ENCODE measurements at places on chromosomes 6 and 20.

DNA sequence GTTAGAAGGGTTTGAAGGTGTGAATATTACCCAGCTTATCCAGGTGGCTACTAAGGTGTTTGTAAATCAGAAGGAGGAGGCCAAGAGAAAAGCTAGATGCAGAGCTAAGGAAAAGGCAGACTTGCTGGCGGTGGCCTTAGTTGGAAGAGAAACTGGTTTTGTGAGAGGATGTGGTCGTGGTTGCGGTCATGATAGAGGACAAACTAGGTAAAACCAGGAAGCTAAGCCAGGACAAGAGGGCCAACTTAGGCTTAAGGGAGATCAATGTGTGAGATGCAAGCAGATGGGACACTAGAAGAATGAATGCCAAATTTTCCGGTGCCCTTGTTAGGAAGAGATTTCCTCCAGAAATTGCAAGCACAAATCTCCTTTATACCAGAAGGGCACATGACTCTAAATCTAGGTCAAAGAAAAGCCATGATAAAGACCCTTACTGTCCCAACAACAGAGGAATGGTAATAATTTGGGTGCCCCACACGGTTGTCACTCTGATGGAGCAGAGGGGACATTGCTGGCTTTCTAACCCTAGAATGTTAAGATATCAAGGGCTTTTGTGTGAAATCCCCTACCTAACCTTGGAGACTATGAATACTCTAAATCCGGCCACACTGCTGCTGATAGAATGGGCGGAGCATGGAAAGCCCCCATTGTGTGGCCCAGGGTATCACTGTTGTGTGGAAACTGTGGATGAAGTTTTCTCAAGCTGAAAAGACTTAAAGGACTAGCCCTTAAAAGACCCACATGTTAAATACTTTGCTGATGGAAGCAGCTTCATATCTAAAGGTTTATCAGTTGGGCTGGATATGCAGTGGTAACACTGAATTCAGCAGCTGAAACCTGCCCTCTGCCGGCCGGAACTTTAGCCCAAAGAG, 7.8 kb downstream of the IL22RA2 start:
- no peak for DNase-seq

DNA sequence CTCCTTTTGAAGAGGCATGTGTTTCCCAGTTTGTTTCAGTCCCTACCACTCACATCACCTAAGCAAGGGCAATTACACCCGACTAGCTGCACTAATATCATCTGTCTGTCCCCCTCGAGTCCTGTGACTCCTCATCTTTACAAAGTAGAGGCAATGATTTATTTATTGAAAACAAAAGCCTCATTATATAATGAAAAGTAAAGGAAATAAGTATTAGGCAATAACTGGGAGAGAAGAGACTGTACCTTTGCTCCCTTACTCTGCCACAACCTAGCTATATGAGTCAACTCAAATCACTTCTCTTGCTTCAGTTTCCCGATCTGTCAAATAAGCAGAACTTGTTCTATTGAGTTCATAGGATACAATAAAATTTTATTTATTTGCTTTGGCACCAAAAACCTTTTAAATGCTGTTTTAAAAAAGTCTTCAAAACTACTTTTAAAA, 38.9 kb downstream of the CSNK2A1 start:
- no peak for DNase-seq

DNA sequence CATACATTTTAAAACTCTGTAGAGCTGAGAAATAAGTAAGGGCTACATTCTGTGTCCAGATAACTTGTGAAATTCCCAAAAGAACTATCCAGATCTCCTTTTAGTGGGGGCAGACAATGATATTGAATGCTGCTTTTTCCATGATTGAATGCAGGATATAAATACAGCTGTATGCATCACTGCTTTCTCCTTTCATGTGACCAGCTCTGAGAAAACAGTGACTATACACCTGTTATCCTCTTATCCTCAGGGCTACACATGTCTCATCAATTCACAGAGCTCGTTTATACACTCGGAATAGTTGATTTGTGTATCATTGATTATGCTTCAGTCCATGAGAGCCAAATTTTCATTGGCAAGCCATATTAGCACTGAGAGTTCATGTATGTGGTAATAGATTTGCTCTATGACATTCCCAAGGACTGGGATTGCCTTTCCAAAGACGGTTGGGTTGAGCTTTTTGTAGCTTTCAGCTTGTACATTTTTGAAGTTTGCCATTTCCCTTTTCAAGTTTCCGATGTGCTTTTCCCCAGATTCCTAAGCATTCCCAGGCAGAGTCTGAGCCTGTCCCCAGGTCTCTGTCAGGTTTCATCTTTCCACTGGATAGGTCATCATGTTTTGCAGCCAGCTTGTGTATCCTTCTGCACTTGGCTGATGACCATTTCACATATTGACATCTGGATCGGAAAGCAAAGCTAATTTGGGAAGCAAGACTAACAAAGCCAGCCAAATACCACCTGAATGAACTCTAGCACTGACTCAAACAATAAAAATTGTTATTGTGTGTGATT, 97.7 kb downstream of the RFX6 start:
- DNase-seq = no peak

DNA sequence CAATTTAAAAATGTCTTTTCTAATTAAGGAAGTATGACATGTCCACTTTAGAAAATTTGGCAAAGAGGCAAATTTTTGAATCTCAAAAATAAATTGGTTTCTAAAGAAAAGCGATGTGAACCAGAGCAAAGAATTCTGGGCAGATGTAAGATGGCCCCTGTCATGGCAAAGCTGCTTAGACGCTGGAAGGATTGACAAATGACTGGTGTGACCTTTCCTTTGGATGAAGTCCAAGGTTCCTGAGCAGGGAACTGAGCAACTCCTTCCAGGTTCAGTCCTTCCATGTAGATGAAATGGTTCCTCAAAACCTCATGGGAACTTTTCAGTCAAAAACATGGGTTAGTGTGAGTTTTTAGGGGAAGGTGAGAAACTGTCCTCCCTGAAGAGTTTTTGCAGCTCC, 25.1 kb downstream of the BRPF3 start:
- DNase-seq = no peak

- no peak for DNase-seq
Measured at GRCh38 chr6:129866256-129866655, 5.1 kb upstream of the TMEM244 start.

DNA sequence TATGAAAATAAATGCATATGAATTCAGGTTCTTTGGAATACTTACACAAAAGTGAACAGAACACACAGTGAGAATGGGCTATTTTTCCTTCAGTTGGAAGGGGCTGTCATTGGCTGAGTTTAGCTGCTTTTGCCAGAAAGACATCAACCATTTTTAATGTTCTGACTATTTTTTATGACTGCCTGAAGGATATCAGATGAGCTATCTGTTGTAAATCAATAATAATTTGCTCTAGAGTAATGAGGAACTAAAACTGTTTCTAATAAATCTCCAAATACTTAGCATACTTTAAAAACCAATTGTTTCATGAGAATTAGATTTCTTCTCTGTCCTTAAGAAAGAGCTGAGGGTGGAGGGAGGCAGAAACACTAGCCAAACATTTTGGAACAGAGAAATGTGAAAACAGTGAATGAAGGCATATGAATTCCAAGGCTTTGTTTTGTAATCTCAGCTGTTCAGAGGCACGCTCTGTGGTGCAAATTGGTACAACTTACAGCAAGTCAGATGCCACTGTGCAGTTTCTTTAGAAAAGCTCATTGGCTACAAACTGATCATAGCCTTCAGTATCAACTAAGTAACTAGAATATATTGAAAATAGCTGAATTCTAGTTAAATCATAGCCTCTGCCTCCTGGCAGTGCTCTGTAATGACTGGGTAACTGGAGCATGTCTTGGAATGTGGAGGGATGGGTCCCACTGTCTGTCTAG, 228.9 kb upstream of the JAG1 start:
- no peak for DNase-seq

GRCh38 chr6:168418711-168419121, 22.3 kb upstream of the SMOC2 start:
- no peak for DNase-seq

- no peak for DNase-seq
Measured at GRCh38 chr6:15489261-15489962, 173.4 kb downstream of the DTNBP1 start.

DNA sequence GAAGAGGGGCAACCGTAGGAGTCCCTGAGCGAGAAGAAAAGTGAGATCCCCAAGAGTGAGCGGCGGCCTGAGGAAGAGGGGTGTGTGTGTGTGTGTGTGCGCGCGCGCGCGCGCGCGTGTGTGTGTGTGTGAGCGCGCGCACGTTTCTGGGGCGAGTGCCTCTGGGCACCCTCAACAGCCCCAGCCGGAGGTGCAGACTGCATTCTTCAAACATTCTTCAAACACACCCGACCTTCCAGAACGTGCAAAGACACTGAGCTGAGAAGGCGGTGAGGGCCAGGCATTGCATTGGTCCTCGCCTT, 76.2 kb upstream of the FOXP4 start:
- no peak for DNase-seq

DNA sequence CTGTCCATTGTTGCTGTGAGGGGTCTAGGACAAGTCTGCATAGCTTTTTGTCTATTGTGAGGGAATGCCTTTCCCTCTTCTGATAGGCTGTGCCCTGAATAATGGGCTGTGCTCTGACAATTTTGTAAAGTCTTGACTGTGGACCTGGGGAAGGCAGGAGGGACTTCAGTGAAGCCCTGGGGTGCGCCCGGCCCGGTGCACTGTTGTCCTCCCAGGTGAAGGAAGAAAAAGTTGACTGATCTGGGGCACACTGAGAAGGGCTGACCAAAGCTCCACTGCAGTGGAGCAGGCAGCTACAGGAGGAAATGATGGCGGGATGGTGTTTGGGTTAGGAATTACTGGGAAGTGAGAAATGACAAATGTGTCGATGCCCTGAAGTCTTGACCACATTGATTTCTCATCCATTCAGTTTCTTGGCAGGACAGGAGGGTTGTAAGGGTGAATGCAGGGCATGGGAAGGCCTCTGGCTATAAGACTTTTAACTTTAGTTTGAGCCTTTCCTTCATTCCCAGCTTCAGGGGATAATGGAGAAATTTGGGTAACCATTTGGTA, 224.0 kb upstream of the CST7 start:
- no peak for DNase-seq

GRCh38 chr6:168196385-168196860, 117.4 kb upstream of the FRMD1 start:
- no peak for DNase-seq

DNA sequence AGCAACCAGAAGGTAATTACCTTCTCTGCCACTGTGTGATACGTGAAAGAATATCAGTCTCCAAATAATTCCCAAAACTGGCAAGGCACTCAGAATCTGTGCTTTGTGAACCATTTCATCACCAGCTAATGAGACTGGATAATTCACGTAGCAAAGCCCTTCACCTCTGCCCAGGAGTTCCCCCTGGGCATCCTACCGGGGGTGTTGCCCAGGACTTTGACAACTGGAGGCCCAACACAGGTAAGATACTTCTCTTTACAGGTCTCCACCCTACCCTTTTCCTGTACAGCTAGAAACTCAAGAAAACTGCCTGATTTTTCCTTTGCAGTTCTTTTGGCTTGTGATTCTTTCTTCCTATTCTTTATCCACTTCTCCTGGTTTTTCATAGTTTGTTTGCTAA, 2.7 kb upstream of the CD24 start:
- DNase-seq = no peak

DNA sequence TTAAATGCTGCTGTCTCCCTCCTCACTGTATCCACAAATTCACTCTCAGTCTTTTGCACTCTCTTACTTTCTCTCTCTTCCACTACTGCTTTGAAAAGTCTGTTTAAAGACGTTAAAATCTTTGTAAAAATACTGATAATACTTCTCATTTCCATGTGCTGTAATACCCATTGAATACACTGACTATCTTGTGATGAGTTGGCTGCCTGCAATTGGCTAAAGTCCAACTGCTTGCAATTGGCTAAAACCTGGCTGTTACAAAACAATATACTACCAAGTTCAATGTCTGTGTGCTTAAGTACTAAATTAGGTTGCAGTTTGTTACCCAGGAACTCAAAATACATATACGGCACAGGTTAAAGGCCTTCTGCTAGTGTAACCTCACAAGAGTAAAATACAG, 264.8 kb downstream of the THBS2 start:
- DNase-seq = no peak

GRCh38 chr6:31538805-31539400, 2.9 kb downstream of the DDX39B start:
- no peak for DNase-seq

DNA sequence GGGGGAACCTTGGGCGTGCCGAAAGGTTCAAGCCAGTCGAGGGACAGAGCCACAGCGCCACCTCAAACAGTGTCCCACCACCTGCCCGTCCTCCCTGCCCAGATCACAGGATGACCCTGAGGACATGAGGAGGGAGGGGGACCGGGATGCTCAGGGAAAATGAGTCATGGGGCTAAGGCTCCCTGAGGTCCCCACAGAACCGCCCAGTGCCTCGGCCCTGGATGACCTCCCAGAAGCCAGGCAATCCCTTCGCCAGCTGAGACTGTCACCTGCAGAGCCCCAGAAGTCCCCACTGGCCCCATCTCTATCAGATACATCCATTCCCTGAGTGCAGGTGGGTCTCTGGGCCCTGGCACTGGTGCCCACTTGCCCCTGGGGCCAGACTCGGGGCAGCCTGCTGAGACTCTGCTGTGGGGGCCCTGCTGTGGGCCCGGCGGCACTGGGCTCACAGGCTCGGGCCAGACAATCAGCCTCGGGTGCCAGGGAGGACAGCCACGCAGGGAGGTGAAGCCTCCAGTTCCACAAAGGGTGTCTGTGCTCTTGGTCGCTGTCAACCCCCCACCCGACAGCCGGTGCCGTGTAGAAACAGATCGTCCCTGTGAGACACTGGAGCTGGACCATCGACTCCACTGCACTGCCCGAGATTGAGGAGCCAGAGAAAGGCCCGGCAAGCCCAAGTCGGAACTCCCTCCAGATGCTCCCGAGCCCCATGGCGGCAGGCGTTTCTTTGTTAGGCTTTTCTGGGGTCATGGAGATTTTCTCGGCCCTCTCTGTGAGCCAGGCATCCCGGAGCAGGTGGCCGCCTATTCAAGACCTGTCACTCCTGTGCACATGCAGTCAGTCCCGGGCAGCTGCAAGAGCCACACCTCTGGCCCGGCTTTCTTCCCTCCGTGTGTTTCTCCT, 26.1 kb downstream of the PXDC1 start:
- DNase-seq = no peak

DNA sequence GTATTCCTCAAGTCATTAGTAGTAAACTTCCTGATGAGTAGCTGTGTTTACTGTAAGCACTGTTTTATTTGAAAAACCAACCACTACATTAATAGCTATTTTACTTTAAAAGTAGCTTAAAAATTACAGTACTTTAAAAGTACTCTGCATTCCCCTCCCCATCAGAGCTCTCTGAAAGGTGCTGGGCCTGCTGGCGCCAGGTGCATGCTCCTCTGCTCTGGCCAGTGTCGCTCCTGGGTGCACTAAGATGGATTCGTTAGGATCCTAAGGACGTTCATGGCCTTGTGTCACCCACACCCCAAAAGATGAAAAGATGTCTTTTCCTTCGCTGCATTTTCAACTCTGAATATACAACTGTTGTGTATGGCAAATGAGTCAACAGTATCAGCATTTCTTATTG, 43.9 kb upstream of the KIF25 start:
- no peak for DNase-seq
